ENCODE measurements at places on chromosomes 6 and 20.
A peak's percentile ranks its signal among the peaks of the same experiment; 100 is the strongest.

DNA sequence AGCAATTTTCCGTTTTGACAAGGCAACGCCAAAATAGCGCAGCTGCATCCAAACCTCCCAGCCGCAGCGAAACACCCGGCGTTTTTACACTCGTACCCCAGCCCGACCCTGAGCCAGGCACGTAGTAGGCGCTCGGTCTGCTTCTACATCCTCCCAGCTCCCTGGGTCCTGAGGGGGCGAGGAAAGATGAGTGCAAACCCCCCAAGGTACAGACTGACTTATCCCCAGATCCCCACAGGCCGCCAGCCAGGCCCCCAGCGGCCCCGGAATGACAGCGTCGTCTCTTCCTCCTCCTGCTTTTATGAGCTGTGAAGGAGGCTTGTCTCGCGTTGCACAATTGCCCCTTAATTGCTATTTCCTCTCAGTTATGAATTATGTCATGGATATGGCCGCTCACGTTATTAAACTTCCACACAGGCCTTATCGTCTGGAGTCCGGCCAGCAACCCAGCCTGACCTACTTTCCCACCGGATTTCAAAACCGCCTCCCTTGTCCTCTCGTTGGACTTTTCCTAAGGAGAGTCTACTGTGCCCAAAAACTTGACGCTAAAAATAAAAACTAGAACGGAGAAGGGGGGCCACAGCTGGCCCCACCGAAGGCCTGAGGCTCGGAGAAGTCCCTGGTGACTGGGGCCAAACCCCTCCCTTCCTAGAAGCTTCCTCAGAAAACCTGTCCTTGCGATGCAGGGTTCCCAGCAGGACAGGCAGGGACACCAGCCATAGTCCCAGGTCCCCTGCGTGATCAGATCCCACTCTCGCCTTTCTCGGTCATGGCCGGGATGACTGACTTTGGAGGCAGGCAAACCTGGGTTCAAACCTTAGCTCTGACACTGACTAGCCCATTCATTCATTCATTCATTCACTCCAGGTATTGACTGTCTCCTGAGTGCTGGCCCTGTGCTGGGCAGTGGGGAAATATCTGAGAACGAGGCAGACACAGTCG lies 130.9 kb upstream of the PTPN1 start:
- no peak for DNase-seq

- DNase-seq, result no peak
Observed at GRCh38 chr6:137652961-137653705, 158.9 kb upstream of the OLIG3 start.

DNA sequence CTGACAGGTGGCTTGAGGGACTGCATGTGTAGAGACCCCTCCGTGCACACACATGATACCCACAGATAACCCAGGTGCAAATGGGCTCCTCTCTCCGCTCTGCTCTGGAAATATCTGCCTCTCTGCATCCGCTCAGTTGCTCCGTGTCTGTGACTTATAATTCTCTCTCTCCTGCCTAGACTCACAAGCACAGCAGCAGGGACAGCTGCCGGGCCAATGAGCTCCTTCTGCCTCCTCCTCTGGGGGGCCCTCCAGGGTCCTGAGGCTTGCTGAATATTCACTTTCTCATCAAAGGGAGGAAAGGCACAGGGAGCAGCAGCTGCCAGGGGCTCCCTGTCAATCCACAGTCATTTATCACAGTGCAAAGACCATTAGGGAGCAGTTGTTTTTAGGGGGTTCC lies 24.1 kb downstream of the LRFN2 start:
- no peak for DNase-seq

- no peak for DNase-seq
Observed at GRCh38 chr6:45590696-45591184, 213.0 kb upstream of the SUPT3H start.

DNA sequence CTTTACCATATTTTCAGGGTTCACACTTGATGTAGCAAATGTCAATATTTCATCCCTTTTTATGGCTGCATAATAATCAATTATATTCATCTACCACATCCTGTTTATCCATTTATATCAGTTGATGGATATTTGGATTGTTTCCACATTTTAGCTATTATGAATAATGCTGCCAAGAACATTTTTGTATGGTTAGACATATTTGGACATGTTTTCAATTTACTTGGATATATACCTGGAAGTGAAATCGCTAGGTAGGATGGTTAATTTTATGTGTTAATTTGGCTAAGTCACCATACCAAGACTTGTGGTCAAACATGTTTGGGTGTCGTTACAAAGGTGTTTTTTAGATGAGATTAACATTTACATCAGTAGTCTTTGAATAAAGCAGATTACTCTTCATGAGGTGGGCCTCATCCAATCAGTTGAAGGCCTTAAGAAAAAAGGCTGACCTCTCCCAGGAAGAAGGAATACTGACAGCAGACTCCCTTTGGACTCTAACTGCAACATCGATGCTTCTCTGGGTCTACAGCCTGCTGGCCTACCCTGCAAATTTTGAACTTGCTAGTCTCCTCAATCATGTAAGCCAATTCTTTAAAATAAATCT lies 196.5 kb downstream of the BACH2 start:
- DNase-seq, result no peak

DNA sequence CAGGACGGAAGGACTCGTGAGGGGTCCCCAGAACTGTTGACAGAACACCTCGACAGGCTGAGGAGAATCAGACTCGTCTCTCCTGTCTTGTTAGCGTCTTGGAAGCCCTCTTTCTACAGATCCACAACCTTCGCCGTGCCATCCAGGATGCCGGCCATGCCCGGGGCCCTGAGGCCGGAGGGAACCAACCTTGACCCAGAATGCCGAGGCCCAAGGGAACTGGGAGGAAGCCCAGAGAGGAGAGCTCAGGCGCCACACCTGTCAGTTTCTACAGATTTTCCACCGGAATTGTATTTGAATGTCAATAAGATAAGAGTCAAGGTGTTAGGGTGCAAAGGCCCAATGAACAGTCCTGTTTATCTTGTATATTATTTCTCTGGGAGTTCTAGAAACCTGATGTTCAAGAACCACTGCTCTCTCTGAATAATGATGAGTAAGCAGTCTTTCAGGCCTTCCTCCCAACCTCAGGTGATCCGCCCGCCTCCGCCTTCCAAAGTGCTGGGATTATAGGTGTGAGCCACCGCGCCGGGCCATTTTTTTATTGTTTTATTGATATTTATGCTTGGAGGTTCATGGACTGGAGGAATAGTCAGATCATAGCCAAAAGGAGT lies 799 bp upstream of the ME1 start:
- no peak for DNase-seq

- no peak for DNase-seq
Observed at GRCh38 chr6:121437851-121438651, 2.6 kb downstream of the GJA1 start.

GRCh38 chr20:57500962-57501361 lies 24.0 kb downstream of the CTCFL start:
- no peak for DNase-seq

DNA sequence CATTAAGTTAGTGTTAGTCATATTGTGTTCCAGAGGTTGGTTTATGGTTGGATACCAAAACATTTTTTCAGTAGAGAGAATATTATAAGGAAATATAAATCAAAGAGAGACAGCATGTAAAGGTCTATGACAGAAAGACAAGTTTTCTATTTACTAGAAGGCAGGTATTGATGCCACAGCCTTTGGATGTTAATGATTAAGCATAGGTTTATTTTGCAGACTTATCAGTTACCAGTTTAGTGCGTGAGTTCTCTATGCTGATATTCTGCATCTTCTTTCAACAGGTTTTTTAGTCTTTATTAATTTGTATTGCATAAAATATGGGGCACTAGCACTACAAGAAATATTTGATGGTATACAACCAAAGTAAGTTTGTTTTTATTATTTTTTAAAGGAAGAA lies 45.6 kb downstream of the CSE1L start:
- DNase-seq, result no peak

DNA sequence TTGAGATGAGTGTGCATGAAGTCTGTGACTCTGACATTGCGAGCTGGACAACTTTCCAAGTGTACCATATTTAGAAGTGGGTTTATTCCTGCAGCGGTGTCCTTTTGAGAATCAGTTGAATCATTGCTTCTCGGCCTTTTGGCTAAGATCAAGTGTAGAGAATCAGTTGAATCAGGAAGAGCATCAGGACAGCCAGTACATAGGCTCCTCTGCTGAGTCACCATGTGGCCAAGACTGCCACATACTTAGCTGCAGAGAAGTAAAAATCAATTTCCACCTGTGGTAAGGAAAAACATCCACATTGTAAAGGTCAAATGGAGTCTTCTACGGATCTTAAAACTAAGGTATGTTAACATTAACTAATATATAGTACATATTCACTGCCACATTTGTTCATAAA lies 428.4 kb upstream of the MARCKS start:
- DNase-seq, result no peak

GRCh38 chr20:58549231-58550209 lies 34.3 kb upstream of the APCDD1L start:
- no peak for DNase-seq

GRCh38 chr6:125529061-125529460 lies 220.4 kb upstream of the HEY2 start:
- no peak for DNase-seq

- DNase-seq, result no peak
Observed at GRCh38 chr20:38144974-38145728, 19.9 kb downstream of the TGM2 start.

- no peak for DNase-seq
Observed at GRCh38 chr20:17971300-17972013, 2.6 kb downstream of the MGME1 start.

DNA sequence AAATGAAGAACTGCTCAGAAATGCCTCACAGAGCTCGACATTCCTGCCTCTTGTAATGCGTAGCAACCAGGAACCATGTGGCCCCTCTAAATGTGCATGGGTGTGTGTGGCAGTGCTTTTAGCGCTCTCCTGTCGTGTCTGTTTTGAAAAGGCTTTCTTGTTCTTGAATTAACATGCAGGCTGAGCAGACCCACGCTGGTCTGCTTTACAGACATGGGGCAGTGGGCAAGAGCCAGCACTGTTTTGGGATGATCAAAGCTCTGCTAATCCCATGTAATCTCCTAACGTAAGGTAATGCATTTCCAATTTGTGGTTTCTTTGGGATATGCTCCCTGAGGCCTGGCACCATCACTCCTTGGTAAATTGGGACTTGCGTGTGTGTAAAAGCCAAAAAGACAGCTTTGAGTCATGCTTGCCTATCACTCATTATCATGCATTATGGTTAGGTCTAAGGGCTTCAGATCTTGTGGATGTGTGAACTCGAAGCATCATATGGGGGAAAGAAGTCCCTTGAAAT lies 11.8 kb downstream of the RIPOR2 start:
- DNase-seq, result no peak

DNA sequence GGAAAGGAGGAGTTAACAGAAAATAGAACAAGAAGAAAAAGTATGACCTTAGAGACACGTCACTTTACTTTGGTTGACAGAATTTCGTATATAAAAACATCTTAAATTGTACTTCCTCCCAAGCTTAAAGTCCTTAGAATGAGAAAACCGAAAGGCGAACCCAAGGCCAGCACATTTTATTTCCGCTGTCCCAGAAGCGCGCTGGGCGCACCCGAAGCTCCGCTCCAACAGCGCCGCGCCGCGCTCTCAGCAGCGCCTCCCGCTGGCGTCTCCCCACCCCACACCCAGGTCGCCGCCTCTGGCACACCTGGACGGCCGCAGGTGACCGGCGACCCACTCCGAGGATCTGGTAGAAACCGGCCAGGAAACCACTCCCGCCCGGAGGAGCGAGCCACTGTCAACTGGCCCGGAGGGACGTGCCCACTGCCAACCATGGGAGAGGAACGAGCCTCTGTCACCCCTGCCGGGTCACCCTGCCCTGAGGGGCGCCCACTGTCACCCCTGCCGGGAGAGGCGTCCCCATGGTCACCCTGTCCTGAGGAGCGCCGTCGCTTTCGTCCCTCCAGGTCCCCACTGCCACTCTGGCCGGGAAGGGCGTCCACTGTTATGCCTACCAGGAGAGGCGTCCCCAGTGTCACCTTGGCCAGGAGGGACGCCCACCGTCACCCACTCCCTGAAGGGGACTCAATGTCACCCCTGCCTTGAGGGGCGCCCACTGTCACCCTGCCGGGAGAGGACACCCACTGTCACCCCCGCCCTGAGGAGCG lies 824 bp downstream of the MPC1 start:
- DNase-seq, result peak; percentile 52

GRCh38 chr6:82588020-82588419 lies 224.4 kb downstream of the TPBG start:
- no peak for DNase-seq

DNA sequence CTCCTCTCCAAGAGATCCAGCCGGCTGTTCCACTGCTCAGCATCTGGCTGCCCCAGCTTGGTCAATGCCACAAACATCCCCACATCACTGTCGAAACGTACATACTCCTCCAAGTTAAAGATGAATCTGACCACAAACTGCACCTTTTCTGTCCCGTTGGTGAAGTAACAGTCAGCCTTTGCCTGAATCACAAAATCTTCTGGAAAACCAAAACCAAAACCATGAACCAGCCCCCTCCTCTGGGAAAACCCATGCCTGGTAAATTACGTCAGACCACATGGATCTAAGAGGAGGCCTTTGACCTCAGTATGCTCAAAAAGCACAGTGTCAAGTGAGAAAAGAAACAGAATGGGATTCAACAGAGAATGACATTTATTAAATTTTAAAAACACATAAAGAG lies 1.7 kb downstream of the HLA-DOB start:
- DNase-seq, result no peak

DNA sequence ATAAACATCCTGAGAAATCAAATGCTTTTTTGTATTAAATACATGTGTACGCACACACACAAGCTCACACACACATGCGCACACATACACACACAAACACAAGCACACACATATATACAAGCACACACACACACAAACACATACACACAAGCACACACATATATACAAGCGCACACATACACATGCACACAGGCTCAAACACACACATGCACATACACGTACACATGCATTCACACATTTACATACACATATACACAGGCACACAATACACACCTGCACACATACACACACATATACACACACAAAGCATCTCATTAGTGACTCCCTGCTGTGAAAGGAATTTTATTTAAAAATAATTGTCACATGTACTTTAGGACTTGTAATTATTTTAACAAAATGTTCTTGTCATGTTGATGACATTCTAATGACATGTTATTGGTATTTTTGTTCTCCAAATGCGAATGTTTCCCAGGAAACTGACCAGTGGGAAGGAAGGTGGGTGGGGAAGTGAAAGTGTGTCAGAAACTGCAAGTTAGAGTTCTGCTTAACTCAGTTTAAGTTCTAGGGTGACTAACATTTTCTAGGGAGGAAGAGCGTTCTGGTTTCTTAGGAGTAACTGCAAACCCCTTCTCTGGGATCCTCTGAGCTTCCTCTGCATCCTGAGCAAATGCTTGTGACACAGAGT lies 113.9 kb upstream of the ZNF217 start:
- no peak for DNase-seq

- DNase-seq, result no peak
Observed at GRCh38 chr6:105907301-105907700, 178.8 kb upstream of the PRDM1 start.

DNA sequence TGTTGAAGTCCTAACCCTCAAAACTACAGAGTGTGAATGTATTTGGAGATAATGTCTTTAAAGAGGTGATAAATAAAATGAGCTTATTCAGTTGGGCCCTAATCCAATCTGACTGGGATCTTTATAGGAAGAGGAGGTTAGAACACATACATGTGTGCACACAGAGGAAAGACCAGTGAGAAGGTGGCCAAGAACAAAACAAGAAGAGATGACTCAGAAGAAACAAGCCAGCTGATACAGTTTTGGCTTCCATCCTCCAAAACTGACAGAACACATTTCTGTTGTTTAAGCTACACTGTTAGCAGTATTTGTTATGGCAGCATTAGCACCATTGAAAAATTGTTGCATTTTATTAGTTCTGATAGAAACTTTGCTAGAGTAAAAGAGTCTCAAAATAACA lies 609.3 kb upstream of the IMPG1 start:
- no peak for DNase-seq
